Right renal pelvis (tissue), 4 donors: ENCODE measurements at places on chromosomes 4 and X. TPM values are rescaled to one million over a fixed set of nuclear protein-coding genes. Genes with fewer than 3 reads are reported as not detected.

CD40LG gene
- polyA plus RNA-seq, result 0.08 TPM

DNA sequence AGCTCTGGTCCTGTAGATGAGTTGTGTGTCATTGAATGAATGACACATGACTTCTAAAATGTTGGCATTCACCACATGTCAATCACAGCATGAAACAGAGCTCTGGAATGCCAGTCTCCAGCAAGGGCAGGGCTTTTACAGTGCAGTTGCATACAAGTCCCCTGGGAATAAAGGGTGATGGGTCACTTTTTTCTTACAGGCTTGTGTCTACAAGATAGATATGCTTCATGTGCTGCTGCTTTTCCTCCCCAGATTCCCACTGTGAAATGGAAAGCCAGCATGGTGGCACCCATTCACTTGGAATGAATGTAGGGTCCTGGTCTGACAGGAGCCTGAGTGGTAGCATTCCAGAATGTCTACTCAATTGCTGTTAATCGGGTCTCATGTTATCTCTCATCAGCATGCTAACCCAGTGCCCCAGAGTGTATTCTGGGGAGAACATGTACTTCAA, 159.1 kb upstream of the KIT start:
- DNase-seq, result no peak

- no peak for DNase-seq
Observed at GRCh38 chrX:39298821-39299220, 497.6 kb downstream of the MID1IP1 start.

RTL5 gene
- polyA plus RNA-seq, result 22.2 TPM

GRCh38 chrX:30881797-30882196, 7.3 kb downstream of the TAB3 start:
- no peak for DNase-seq

DNA sequence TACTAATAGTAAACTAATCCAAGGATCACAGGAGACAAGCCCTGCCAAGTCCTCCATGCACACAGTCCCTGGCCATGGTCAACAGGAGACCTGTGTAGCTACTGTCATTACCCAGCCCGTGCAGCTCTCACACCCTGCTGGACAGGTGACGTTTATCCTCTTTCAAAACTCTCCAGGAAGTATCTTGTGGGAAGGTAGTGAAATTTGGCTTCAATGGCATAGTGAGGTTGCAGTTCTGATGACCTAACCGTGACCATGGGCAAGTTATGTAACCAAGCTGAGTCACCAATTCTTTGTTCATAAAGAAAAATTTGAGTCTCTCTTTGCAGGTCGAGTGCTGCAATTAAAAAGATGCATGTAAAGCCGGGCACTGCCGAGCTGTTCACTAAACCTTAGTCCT, 11.3 kb upstream of the SLC2A9 start:
- DNase-seq, result no peak

DNA sequence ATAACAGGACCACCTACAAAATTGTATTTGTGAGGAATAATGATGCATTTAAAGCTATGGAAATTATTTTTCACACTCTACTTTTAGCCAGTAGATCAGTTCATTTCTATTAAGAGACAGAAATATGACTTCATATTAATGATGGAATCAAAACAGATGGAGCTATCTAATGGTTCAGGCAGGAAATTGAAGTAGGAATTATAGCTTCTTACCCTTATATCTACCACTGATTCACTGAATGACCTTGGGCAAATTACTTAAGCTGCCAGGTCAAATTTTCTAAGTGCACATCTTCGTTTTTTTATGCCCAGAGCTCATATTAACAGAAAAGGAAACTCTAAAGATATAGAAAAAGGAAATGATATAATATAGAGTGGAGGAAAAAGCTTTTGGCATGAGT, 323.1 kb downstream of the PCDH10 start:
- no peak for DNase-seq

DNA sequence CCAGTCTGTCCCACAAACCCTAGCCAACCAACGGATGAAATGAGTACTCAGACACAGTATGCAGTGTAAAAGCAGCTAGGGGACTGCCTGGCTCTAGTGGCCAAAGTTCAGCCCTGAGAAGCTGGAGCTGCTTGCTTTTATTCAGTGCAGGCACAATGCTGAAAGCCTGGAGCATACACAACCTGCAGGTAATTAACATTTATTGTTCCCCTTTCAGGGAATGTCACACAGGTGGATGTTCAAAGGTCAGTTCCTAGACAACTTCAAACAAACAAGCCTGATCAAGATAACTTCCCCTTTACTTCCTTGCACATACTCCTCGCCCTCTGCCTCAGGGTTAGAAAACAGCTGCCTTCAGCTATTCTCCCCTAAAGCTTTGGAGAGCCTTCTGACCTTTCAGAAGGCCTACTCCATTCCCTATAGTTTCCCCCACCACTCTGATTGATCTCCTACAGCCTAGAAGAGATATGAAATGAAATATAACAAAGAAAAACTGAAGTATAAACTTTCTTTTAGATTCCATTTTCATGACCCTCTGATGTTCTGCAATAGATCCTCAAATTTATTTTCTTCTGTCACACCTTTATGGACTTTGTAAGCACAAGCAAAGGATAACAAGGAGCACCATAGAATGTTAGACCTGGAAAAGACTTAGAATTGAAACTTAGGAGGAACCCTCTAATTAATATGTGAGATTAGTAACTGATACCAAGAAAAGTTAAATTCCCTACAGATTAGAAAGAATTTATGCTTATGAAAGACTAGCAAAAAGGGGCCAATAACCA, 6.8 kb upstream of the DCAF8L1 start:
- DNase-seq, result no peak

DNA sequence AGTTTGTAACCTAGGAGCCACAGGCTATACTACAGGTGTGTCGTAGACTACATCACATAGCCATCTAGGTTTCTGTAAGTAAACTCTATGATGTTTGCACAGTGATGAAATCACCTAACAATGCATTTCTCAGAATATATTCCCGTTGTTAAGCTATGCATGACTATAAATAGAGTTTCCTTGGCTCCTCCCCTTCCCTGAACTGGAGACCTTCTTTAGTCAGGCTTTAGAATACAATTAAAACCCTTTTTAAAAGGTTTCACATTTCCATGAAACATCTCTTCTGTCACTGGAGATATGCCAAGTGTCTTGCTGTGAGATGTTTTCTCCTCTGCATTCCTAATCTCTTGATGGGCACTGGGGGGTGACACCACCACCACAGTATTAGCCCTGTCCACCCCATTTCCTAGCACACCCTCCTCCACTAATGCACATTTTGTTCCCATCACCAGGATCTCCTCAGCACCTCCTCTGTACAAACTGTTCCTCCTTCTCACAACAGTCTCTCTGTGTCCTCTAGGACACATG, 334.6 kb upstream of the CPEB2 start:
- DNase-seq, result no peak

ARHGEF6 gene
- polyA plus RNA-seq, result 11.2 TPM

GRCh38 chr4:5030221-5030620, 11.0 kb upstream of the CYTL1 start:
- DNase-seq, result no peak

DNA sequence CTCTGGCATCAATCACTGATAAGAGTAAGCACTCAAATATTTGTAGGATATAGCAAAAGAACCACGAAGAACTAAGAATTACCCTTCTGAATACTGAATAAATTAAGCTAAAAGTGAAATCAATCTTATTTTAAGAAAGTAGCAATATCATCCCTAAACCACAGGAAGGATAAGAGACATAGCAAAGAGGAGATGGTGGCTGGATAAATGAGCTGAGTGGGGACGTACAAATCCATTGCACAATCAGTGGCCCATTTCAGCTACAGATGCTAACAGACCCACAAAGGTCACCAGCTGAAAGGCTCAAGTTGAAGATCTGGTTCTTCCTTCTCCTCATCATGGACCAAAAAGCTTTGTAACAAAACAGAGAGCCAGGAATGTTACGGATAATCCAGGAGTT, 77.1 kb downstream of the SLC9A7 start:
- no peak for DNase-seq

WDR1 gene
- 180 TPM for polyA plus RNA-seq

DNA sequence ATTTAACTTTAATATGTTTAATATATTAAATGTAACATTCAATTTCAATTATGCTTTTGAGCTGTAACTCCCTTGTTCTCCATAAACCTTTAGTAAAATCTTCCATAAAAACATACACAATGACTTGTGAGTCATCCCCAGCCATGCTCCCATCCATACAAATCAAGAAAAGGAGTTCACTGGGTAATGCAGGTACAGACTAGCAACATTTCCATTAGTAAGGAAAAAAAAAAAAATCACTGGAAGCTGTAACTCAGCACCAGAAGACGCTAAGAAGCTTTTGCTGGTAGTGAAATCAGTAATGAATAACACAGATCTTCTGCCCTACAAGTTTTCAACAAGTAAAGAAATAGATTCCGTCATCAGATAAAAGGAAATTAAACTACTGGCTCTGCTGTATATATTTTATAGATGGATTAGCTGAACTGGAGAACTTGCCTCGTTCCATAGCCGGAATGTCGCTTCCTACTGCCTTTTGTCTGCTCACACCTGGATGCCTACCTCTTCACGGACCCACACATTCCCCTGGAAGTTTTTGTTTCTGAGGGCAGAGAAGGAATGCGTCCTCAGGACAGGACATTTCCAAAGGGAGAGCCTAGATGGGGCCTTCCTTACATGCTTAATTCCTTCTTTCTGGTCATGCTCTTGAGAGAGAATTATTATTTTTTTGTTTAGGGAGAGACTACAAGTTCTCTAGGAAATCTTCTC, 298.4 kb upstream of the ANKRD50 start:
- no peak for DNase-seq

DNA sequence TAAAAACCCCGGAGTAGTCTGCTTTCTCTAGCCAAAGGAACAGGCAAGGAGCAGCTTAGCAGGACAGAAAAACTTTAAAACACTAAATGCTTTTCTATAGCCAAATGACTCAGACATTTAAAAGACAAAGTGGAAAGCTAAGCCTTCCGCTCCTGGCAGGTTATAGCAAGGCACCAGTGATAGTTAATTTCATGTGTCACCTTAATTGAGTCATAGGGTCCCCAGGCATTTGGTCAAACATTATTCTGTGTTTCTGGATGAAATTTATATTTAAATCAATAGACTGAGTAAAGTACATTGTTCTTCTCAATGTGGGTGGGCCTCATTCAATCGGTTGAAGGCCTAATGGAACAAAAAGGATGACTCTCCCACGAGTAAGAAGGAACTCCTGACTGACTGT, 885.7 kb upstream of the ADGRL3 start:
- no peak for DNase-seq
